ENCODE measurements at places on chromosomes 16 and 17.

DNA sequence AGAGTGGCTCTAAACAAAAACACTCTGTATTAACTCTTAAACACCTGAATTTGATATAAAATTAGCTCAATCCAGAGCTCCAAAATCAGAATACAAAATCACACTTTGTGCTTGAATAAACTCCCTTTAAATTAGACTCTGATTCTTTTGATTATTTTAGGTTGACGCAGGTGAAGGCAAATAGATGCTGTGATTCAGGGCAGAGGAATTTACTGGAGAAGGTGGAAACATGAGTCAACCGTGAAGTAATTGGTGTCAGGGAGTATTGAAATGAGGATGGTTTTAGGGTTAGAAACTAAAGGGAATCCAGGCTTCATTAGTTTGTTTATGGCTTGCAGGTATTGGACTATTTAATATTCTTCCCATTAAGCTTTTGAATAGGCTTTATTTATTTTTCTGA, 37.1 kb upstream of the TEKT1 start:
- DNase-seq: no peak

GRCh38 chr17:46768540-46768870, 50.0 kb downstream of the WNT3 start:
- no peak for DNase-seq

- no peak for DNase-seq
Observed at GRCh38 chr17:35726953-35727460, 4.4 kb upstream of the RASL10B start.

DNA sequence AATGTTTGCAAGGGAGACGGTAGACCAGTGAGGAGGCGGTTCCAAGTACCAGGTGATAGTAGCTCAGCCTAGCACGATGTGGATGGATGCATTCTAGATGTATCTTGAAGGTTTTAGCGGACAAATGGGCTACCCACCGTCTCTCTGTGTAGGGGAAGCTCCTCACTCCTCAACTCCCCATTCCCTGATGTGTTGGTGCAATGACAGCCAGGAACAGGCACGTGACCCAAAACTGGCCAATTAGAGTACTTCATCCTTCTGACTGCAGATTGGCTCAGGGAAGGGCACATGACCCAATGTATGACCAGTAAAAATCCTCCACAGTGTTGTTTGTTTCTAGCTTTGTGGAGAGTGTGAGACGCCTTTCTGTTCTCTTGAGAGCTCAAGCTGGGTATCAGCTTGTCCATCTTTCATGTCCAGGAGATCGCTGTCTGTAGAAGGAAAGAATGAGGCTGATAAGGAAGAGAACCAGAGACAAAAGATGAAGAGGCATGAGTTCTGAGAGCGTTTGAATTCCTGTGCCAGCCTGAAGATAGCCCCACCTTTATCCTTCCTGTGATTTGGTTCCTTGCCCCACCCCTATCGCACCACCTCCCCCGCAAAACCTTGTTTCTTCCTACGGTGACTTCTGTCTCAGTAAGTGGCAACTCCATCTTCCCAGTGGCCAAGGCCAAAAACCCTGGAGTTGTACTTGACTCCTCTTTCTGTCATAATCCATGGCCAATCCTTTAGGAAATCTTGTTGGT, 2.3 kb upstream of the BORCS6 start:
- no peak for DNase-seq

- no peak for DNase-seq
Observed at GRCh38 chr17:17075125-17075781, 33.0 kb downstream of the MPRIP start.

- no peak for DNase-seq
Observed at GRCh38 chr17:79126139-79126538, 51.5 kb downstream of the ENGASE start.

- no peak for DNase-seq
Observed at GRCh38 chr17:48575066-48575582, 3.0 kb downstream of the HOXB4 start.

DNA sequence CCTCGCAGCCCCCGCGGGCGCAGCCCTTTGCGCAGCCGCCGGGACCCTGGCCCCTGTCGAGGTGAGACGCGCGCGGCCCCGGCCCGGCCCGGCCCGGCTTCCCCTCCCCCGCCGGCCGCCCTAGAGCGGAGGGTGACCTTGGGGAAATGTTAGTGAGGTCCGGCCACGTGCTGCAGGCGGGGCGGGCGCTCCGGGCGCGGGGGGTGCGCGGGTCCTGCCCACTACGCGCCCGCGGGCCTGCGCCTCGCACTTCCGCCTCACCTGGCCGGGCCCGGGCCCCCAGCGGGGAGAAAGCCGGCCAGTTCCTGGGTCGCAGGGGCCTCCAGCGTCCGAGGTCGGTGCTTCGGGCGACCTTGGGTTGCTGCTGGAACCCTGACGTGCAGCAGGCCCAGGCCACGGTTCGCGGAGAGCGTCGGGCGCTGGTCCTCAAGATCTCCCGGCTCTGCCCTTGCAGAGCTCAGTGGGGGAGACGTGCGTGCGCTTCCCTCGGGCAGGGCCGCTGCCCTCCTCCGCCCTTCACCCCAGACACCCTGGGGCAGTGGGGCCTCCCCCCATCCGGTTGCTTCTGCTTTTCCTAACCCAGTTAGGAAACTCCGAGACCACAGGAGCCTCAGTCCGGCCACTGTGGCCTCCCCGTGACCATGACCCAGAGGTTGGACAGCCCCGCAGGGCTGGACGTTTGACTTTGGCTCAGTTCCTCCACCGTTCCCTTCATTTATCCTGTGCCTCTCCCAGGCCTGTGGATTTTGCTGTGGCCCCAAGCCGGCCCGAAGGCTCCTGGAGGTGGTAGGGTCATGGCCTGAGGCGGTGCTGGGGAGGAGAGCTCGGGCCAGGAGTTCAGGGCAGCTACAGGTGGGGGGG, 791 bp downstream of the MCRIP2 start:
- no peak for DNase-seq

- no peak for DNase-seq
Observed at GRCh38 chr16:66881014-66881417, 701 bp downstream of the PDP2 start.

GRCh38 chr17:28900986-28901726, 1.7 kb downstream of the DHRS13 start:
- DNase-seq: no peak

DNA sequence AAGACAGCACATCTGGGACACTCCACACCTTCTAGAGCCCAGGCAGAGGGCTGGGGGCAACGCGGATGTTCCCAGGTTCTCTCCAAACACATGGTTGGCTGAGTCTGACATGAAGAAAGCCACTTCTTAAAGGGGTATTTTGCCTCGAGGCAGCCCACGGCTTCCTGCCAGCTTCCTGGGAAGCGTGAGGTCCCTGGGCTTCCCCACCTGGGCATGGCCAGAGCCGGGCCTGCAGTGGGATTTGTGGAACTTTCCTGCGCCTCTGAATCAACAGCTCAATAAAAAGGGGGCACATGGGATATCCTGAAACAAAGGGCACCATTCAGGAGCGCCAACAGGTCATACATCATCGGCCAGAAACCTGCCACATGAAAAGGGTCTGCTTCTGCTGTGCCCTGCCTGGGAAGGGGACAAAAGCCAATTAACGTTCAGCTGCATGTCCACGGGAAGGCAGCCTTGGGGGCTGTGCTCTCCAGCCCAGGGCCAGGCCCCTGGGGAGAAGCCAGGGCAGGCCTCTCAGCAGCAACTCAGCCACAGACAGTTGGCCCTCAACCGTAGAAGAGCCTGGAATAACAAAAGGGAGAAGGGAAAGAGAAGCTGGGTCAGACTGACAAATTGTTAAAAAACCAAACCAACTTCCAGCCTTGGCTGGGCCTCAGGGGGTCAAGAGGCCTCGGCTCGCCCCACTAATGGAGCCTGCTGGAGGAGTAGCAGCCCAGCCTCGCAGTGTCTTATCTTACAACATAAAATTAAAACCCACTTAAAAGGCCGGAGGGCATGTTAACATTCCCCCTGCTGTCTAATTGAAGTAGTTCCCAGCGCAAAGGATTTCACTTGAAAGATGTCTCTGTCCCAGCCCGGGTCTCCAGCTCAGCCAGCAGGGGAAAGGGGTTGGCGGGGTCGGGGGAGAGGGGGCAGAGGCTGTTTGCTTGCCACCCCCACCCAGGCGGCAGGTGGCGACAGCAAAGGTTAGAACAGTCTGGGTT, 34.2 kb downstream of the TBX4 start:
- no peak for DNase-seq

GRCh38 chr16:4566144-4566543, 10.0 kb downstream of the C16orf96 start:
- no peak for DNase-seq

GRCh38 chr16:86706726-86707125, 128.4 kb downstream of the FOXL1 start:
- no peak for DNase-seq

GRCh38 chr16:1327619-1327947, 5.9 kb upstream of the BAIAP3 start:
- no peak for DNase-seq

- no peak for DNase-seq
Observed at GRCh38 chr17:79956853-79957252, 78.8 kb downstream of the TBC1D16 start.

Measured in stimulated activated CD8-positive, alpha-beta memory T cell treated with anti-CD3 and anti-CD28 coated beads, Interleukin-4, amount 100 ng/mL, for 4 hours (primary cell).